ENCODE measurements at places on chromosomes 4 and X.
A peak's percentile ranks its signal among the peaks of the same experiment; 100 is the strongest.

- no peak for DNase-seq
Measured at GRCh38 chrX:19639813-19640462, 124.6 kb upstream of the MAP3K15 start.

GRCh38 chrX:773292-774025 lies 142.9 kb downstream of the SHOX start:
- DNase-seq, result no peak

DNA sequence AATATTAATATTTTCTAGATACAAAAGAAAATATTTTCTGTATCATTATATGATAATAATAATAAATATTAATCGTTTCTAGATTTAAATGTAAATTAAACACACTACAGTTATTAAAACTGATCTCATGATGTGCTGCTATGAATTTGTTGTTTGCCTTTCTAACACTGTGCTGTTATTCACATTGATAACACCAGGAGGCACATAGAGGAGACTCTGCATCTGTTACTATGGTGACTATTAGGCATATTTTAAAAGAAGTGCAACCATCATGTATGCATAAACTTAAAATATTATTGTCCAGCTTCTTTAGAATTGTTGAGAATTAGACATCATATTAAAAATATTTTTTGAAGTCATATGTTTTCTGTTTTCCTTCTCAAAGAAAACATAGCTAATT lies 11.8 kb upstream of the PDGFC start:
- no peak for DNase-seq

DNA sequence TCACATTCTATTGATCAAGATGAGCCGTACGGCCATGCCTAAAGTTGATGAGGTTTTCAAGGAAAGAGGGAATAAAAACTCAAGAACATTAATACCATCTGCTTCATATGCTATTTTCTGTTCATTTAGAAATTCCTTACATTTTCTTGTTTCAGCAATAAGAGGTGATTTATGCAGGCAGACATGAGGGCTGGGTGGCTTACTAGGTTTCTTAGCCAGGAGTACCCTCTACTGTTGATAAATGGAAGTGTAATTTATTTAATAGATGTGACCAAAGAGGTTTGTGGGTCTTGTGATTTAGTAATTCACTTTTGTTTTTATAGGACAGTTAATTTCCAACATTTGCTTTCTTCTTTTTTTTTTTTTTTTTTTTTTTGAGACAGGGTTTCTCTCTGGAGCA lies 6.4 kb upstream of the SMIM9 start:
- DNase-seq, result no peak

GRCh38 chr4:150145946-150146340 lies 67.7 kb downstream of the DCLK2 start:
- DNase-seq, result no peak

DNA sequence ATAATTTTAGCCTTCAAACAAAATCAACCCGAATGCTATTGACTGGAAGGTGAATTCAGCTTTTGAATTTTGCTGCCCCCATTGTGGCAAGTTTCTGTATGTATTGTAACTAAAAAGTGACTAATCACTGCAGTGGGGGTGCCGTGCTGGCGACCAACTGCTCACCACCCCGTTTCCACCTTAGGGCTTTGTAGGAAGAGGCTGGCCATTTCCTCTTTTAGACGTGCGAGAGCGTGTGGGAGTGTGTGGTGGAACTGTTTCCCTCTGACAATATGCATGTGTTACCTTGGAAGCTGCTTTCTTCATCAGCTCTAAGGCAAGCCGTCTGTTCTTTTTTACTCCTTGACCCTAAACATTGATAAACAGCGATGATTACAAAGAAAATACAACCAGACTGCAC lies 78.8 kb downstream of the SEL1L3 start:
- DNase-seq, result no peak

GRCh38 chrX:153934762-153935325 lies at the start of gene NAA10:
Gene NAA10, minus strand, starts transcription at chrX:153935037. Its CDS starts 133 bp downstream, at chrX:153934904.
- DNase-seq, result peak; percentile 85

GRCh38 chr4:85737254-85737653 lies 262.3 kb downstream of the ARHGAP24 start:
- no peak for DNase-seq

DNA sequence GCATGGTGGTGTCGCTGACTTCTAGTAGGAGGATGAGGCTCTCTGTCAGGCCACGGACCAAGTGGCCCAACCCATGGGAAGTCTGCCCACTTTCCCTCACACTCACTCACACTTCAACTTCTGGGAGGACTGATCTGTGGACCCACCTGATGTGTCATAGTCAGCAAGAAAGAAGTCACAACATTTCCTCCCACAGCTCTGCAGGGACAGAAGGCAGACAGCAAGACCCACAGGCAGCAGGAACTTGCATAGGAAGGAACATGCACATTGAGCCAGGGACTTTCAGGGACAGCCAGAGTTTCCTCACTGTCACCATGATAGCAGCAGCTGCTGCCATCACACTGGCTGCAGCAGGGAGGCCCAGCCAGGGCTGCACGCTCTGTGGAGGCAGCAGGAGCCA lies 19.5 kb downstream of the XAGE5 start:
- no peak for DNase-seq

DNA sequence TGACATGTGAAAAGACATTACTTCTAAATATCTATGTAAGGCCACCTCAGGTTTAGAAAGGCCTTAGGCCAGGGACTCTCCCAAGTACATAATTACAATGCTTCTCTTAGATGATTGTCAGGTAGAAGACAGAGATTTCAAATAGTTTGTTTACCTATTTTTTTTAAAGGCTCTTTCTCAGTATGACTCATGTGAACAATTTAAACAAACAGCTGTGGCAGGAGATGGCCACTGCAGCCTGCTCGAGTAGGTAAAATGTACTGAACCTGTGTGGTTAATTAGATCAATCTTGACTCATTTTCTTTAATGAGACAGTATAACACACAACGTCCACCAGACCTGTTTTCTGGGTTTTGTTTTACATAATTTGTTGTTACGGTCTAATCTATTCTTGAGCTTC lies 50.2 kb downstream of the LEF1 start:
- no peak for DNase-seq

- DNase-seq, result no peak
Measured at GRCh38 chrX:29662759-29663503, 552.4 kb upstream of the MAGEB2 start.

DNA sequence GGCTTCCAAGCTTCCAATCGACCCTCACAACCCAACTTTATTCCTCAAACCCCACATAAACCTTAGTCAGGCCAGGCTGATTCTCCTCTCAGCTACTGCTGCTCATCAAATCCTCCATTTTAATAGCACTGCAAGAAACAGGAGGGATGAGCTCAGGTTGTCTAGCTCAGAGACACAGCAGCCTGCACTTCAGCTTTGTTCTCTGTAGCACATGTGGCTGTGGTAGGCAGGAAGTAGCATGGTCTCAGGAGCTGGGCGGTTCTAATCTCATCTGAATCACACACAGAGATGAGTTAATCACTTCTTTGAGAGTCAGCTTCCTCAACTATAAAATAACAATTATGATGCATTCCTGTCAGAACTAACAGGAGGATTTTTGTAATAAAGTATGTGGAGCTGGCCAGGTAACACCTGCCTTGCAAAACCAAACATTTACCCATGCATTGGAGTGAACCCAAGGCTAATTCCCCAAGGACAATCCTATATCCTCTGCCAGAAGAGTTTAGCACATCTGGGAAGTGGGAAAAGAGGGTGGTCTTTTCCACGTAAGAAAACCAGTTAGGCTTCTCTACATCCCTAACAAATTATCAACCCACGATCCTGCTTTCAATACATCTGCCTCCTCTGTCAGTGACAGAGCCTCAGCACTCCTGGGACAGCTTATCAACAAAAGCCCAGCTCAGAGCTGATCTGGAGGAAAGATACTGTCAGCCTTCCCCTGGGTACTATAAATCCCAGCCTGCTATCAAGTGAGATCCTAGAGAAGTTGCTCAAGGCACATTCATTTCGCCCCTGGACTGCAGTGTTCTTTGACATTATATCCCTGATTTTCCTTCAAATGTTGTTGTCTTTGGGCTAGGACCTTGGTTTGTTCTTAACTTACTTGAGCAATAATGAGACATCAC lies 32.8 kb downstream of the ELOVL6 start:
- no peak for DNase-seq

DNA sequence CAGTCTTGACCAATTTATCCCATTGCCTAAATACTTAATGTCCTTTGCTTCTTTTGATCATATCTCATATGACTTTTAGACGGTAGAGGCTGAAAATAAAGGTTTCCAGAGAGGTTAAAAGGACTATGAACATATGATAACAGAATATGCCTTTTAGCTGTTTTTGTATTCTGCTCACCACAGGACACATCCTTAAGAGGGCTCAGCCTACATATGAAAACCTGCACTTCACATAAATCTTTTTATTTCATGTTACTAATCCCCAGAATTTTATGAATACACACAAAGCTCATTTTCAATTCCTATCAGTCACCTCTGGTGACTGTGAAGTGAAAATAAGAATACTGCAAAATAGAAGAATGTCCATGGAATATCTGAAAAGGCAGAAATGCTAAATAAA lies 92.0 kb downstream of the GPM6A start:
- no peak for DNase-seq

DNA sequence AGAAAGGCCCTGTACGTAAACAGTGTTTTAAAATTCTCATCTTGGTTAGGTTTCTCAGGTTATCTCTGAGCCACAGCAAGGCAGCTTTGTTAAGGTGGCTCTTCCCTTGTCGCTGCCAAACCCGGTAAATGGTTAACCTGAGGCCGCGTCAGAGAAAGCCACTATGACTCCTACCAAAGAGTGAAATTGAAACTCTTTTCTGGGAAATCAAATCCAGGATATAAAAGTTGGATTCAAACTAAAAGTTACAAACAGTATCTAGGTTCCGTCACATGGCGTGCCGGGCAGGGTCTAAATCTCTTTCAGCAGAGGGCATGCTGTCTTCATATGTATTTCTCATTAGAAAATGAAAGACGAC lies 433 bp downstream of the MMAA start:
- DNase-seq, result peak; percentile 66

DNA sequence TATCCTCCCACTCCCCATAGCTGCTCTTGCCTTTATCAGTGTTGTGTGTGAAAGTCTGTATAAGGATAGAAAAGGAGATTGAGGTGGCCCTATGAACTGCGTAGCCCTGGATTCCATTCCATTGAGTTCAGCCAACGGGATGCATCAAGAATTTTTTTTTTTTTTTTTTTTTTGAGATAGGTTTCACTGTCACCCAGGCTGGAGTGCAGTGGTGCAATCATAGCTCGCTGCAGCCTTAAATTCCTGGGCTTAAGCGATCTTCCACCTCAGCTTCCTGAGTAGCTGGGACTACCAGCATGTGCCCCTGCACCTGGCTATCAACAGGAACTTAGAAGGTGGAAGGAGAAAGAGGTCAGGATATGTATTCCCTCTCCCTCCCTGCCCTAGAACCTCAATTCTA lies 187.2 kb upstream of the SPRY1 start:
- no peak for DNase-seq

DNA sequence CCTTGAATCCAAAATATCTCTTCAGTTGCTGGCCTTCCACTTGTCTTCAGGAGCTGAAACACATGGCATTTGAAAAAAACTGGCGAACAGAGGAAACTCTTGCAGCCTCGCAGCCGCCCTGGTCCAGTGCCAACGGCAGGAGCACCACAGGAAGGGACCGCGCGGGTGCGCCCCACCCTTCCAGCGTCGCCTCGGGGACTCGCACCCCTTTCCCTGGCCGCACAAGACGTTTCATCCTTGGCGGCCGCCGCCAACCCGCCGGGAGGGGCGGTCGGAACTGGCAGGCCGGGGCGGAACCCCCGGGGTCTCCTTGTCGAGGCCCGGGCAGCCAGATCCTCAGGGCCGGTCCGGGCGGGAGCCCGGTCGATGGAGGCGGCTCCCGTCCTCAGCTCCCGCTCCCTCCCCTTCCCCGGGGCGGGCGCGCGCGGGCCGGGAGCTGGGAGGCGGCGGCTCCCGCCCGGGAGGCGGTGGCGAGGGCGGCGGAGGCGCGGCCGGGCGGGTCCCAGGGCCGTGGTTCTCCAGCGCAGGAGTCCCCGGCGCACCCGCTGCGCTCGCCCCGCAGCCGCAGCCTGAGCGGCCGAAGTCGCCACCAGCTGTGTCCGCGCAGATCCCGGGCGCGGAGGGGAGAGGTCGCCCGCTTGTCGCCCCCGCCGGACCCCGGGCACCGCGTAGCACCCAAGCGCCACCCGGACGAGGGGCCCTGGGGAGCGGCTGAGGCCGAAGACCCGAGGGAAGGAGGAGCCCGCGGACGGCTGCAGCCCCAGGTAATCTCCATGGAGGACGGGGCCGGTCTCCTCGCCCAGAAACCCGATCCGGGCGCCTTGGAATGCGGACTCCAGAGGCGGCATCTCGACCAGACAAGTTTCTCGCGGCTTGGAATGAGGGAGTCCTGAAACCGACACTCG lies 886 bp upstream of the NDST3 start:
- DNase-seq, result peak; percentile 56

GRCh38 chr4:161813389-161813788 lies 350.4 kb downstream of the FSTL5 start:
- DNase-seq, result no peak

DNA sequence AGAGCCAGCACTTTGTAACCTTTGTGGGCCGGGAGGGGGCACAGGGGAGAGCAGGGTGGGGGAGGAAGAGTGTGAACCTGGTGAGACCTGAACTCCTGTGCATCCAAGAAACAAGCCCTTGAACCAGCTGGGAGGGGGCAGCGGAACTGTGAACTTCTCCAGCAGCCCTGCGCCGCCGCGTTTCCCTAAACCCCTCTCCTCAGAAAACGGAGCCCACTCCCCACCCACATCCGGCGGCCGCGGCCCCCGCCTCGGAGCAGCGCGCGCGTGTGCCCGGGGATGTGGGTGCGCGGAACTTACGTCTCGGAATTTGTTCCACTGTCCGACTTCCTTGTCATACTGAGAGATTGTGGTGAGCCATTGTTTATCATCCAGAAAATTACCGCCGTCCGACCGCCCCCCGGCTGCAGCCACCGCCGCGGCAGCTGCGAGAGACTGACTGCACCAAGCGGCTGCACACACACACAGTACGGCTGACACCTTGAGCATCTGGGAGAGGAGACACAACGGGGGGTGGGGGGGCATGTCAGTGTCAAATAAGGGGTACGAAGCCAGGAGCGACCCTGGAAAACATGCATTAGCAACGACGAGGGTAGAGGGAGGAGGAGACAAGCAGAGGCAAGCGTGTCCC lies 494 bp downstream of the SPOCK3 start:
- DNase-seq, result peak; percentile 39

GRCh38 chr4:74437866-74438265 lies 7.1 kb upstream of the AREG start:
- no peak for DNase-seq

DNA sequence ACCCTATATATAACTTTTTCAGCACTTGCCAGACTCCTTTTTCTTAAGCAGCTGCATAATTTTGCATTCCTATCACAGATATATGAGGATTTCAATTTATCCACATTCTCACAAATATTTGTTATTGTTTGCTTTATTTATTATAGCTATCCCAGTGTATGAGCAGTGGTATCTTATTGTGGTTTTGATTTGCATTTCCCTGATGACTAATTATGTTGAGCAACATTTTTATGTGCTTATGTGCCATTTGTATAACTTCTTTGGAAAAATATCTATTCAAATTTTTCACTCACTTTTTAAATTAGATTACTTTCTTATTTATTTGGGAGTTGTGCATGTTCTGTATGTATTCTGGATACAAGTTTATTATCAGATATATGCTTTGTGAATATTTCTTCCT lies 361.9 kb downstream of the KCTD8 start:
- DNase-seq, result no peak

Measured in femur (tissue), 1 donor.